Activated T-helper 17 cell treated with anti-CD3 and anti-CD28 coated beads, Interleukin-2, amount 50 U/mL, for 72 hours (primary cell): ENCODE measurements at places on chromosomes 16 and 17. TPM values are rescaled to one million over a fixed set of nuclear protein-coding genes. Genes with fewer than 3 reads are reported as not detected.

- ATAC-seq: no peak
These were observed 309.8 kb downstream of the XYLT1 start for GRCh38 chr16:17160920-17161431.

- peak; percentile 72 for ATAC-seq
These were observed at the start of gene RAI1 for GRCh38 chr17:17681187-17681743. TSS of gene RAI1 (plus strand) at chr17:17681458. CDS start at chr17:17792949, 111,491 bp downstream.

RCVRN gene
- not detected for total RNA-seq

GRCh38 chr16:74677868-74678267, 11.2 kb upstream of the RFWD3 start:
- ATAC-seq: no peak

GRCh38 chr16:2715519-2715918, 4.5 kb downstream of the PRSS27 start:
- ATAC-seq: peak; percentile 77
